ENCODE measurements at places on chromosomes 4 and X. TPM values are rescaled to one million over a fixed set of nuclear protein-coding genes. Genes with fewer than 3 reads are reported as not detected.

Gene TCEAL6
- total RNA-seq: not detected

Gene NCAPG
- 77.7 TPM for total RNA-seq

Gene VCX2
- total RNA-seq: not detected

Gene CCNA2
- 148 TPM for total RNA-seq

Gene TMEM255A
- total RNA-seq: 4.6 TPM

Gene SULT1E1
- not detected for total RNA-seq

Measured in A172 (cell line).